ENCODE measurements at places on chromosomes 3 and 15.

DNA sequence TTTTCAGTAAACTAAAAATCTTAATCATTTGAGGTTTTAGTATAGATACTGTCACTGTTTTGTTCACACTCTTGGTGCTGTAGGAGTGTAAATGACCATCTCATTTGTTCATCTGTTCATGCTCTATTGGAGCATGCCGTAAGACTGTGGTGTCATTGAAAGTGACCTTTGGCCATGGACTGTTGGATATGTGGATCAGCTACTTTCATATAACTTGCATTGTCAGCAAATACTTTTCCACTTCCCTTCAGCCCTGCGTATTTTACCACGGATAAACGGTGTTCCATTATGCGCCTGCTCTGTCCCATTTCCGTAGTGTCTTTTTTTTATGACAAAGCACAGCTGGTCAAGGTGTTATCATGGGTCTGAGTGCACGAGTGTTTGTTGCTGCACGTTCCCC, 32.6 kb upstream of the SENP5 start:
- no peak for DNase-seq

DNA sequence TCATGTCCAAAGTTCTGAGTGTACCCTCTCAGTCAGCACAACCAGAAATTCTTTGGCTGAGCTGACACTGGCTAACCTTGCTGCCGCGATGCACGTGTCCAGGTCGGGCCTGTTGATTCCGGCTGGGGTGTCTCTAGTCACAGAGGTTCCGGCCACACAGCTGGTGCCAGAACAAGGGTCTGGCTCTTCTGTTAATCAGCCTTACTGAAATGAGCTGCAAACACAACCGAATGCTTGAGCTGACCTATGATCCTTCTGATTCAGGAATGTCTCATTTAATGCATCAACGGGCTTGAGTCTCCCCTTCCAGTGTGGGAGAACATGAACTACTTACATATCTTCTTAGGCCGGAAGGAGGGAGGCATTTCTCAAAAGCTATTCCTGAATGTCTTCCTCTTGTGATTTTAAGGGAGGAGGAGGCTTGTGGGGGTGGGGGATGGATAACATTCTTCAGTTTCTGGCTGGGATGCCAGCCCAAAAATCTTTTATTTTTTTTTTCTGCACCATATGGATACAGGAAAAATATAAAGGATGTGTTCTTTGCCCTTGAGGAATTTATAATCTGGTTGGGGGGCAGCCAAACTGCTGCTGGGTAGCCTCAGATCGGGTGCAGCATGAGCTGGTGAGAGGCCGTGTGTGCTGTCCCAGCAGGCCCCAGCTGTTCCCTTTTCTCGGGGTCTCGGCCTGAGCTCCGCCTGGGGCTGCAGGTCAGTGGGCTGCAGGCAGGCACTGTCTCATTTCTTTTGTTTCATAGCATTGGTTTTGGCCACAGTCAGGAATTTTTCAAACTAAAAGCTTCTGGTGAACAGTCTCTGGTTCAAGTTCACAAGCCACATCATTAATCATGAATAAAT, 319.1 kb upstream of the TBL1XR1 start:
- no peak for DNase-seq

DNA sequence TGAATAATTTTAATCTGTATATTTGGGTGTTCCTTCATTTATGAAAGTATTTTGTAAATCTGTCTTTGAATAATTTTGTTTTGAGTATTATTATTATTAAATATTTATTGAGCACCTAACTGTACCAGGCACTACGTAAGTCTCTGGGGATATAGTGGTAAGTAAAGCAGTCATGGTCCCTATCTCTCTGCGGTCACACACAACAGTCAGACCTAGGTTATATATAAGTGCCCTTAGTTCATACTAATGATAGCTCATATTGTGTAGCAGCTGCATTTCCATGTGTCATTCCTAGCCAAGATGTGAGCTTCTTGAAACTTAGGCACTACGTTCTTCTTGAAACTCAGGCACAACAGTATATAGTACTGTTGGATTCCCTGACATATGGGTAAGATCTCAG, 12.4 kb downstream of the NKTR start:
- DNase-seq, result no peak

DNA sequence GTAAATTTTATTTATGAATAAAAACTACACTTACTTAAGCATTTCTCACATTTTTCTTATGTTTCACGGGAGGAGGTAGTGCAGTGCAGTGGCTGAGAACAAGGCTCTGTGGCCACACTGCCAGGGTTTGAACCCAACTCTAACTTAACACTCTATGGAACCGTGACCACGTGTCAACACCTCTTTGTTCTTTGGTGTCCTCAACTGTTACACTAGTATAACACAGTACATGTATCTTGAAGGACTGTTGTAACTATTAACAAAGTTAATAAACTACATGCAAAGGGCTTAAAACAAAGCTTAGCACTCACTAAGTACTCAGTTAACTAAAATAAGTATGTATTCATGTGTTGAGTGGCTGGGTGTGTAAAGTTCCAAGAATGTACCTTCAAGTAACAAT, 19.5 kb downstream of the CD47 start:
- DNase-seq, result no peak

GRCh38 chr15:69223083-69223813, 62.8 kb downstream of the GLCE start:
- DNase-seq, result no peak

- no peak for DNase-seq
These were observed 44.8 kb upstream of the SPSB4 start for GRCh38 chr3:141006344-141006743.
